ENCODE measurements at places on chromosomes 13 and 19. TPM values are rescaled to one million over a fixed set of nuclear protein-coding genes. Genes with fewer than 3 reads are reported as not detected.
A peak's percentile ranks its signal among the peaks of the same experiment; 100 is the strongest.

Gene CCDC8
- total RNA-seq, result not detected

Gene NLRP11
- total RNA-seq, result not detected

Gene CGB8
- not detected for total RNA-seq

GRCh38 chr19:13841086-13841961, 35.6 kb upstream of the NANOS3 start:
- DNase-seq, result peak; percentile 59
- H3K4me3 ChIP-seq, result peak overlapping the region; percentile 91

DNA sequence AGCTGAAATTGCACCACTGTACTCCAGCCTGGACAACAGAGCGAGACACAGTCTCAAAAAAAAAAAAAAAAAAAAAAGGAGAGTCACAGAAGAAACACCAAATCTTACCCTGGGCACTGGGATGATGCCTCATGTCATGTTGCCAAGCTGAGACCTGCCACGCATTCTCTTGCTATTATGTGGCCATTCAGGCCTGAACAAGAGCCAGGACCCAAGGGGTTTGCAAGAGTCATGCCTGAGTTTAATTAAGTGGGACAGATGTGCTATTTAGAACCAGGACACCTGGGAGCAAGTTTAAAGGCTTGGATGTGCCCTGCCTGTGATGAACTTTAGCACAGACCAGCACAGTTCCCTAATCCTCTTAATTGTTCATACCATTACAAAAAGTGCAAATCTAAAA, 9.8 kb downstream of the PNMA8A start:
- H3K27ac ChIP-seq, result no peak overlapping the region
- no peak overlapping the region for H3K4me3 ChIP-seq
- H3K4me1 ChIP-seq, result peaks cover 7% of the 10 kb centered on the region

- H3K4me3 ChIP-seq, result no peak overlapping the region
- DNase-seq, result no peak
- H3K27me3 ChIP-seq, result no peaks in the 10 kb centered on the region
- peaks cover 10% of the 10 kb centered on the region for H3K4me1 ChIP-seq
- H3K27ac ChIP-seq, result no peak overlapping the region
Observed at GRCh38 chr13:102812611-102813287, 13.8 kb downstream of the BIVM start.

- H3K27me3 ChIP-seq, result no peaks in the 10 kb centered on the region
- no peak overlapping the region for H3K4me3 ChIP-seq
- H3K27ac ChIP-seq, result no peak overlapping the region
Observed at GRCh38 chr19:41133260-41133659, 19.0 kb downstream of the CYP2F1 start.

DNA sequence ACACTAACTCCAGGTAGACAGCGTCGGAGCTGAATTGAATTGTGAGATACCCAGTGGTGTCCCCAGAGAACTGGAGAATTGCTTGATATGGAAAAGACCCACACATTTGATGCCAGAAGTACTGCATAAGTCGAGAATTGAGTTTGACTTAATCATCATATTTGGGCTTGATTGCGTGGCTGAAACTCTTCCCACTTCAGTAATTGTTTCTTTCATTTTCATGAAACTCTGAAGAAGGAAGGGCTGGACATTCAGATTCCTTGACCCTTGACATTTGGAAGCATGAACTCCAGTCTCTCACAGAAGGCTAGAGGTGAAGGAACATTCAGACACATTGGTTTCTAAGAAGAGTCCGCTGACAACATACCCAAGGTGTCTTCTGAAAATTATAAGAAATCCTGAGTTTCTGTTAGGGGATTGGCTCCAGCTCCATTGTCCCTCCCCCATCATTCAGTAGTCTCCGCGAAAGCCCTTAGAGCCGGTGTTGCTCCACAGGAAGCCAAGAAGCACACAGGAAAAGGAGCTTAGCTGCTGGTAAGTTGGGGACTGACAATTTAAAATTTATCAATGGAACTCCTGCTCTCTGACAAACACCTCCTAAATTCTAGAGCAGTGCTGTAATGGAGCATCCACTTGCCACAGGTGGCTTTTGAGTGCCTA, at the start of gene FPR2:
Gene FPR2, plus strand, starts transcription at position 484 of the 660 bp plus-strand sequence. CDS start 7,479 bp downstream, outside the sequence.
- H3K36me3 ChIP-seq, result no peaks in the 10 kb centered on the region
- H3K27me3 ChIP-seq, result peaks cover 17% of the 10 kb centered on the region
- H3K27ac ChIP-seq, result no peak within 1 kb of the TSS
- H3K4me3 ChIP-seq, result no peak within 1 kb of the TSS
- H3K4me1 ChIP-seq, result no peaks in the 10 kb centered on the region
- no peak for DNase-seq

DNA sequence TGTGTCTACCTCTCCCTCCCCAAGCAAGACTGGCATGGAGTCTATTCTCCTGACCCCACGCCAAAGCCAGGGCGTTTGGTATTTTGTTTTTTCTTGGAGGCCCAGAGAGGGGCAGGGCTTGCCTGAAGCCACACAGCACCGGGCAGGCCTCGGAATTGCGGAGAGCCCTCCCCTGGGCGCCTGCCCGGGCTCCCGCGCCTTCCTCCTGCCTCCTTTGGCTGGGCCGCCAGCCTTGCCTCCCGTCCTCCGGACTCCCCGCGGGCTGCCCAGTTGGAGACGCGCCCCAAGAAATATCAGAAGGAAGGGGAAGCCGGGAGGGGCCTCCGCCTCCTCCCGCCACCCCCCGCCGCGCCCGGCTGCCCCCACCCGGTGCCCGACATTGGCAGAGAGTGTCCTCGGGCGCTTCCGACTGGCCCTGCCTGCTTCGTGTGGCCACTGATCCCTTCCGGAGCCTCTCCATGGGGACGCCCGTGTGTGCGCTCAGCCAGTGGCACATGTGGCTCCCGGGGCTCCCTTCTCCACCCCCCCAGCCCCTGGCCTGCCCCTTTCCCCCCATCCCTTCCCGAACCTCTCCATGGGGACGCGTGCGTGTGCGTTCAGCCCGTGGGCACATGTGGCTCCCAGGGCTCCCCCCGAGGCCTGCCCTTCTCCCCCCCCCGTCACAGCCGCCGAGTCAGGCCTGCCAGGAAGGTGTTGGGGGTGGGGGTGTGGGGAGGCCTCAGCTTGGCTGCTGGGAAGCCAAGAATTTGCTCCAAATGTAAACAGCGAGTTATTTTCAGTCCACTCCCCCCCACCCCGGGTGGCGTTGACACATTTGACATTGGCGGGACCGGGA, 37.3 kb downstream of the NFIC start:
- no peaks in the 10 kb centered on the region for H3K4me1 ChIP-seq
- no peak for DNase-seq
- peaks cover 3% of the 10 kb centered on the region for H3K36me3 ChIP-seq
- no peak overlapping the region for H3K4me3 ChIP-seq

DNA sequence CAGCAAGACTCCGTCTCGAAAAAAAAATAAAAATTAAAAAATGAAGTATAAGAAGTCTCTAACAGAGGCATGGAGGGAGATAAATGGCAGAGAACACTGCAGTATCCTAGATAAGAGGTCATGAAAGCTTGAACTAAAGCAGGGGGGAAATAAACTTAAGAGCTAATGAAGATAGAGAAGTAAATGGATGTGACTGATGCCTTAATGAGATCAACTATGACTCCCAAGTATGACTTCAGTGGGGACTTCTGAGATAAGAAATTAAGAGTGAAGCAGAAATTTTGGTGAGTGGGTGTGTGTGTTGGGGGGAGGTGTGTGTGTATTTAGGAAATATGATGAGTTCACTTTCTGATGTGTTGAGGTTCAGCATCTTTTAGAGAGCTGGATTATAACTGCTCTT, 55.1 kb downstream of the DIAPH3 start:
- no peak overlapping the region for H3K27ac ChIP-seq
- peaks cover 24% of the 10 kb centered on the region for H3K36me3 ChIP-seq
- DNase-seq, result no peak
- H3K27me3 ChIP-seq, result no peaks in the 10 kb centered on the region
- H3K4me1 ChIP-seq, result no peaks in the 10 kb centered on the region

DNA sequence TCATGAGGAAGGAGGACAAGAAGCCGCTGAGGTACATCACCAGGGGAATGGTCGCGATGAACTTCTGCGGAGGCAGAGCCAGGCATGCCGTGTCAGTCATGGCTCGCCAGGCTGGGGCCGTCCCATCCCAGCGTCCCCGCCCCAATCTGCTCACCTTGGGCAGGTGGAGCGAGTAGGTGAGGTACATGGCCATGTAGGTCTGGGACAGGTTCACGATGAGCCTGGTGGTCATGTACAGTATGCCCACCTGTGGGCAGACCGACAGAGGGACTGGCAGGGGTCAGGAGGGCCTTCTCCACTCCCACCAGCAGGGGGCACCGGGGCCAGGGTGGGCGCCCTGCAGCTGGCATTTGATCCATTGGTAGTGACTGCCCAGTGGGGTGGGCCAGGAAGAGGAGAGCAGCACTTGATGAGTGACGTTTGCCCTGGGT, 8.3 kb downstream of the TEKTIP1 start:
- peaks cover 8% of the 10 kb centered on the region for H3K36me3 ChIP-seq
- H3K27ac ChIP-seq, result no peak overlapping the region
- peak; percentile 38 for DNase-seq
- H3K4me3 ChIP-seq, result no peak overlapping the region
- H3K4me1 ChIP-seq, result peaks cover 11% of the 10 kb centered on the region

DNA sequence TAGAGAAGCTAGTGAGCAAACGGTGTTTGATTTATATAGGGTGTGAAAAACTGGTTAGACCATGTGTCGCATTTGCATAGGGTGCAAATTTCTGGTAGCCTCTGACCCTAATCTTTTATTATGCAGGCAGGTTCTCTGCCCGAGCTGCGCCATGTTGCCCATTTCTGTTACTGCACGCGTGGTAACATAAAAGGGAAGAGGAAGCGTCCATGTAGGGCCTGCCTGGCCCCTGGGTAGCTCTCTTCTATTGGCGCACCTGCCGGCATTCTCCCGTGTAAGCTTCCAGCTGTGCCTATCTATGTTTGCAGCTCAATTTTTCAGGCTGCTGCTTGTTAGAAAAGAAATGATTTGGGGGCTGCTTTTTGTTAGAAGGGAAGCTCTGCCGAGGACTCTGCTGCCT, 14.0 kb upstream of the CD70 start:
- no peak overlapping the region for H3K27ac ChIP-seq
- peaks cover 26% of the 10 kb centered on the region for H3K4me1 ChIP-seq
- peaks cover 5% of the 10 kb centered on the region for H3K27me3 ChIP-seq
- no peak overlapping the region for H3K4me3 ChIP-seq
- no peaks in the 10 kb centered on the region for H3K36me3 ChIP-seq

DNA sequence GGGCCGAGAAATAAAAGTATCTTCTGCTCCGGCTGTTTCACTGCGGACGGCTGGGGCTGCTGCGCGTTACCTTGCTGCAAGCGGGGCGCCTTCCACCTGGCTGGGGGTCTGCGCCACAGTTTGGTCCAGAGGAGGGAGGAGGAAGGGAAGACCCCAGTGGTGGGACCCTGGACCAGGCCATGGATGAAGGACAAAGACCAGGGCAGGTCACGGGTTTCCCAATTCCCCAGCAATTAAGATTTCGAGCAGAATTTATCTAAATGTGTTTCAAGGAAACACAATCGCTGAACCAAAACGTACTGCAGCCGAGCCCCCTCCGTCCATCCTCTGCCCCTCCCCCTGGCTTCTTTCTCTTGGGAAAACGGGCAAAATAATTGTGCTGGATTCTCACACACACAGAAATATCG, 2.9 kb downstream of the SOX1 start:
- H3K36me3 ChIP-seq, result peaks cover 12% of the 10 kb centered on the region
- H3K4me1 ChIP-seq, result peaks cover 14% of the 10 kb centered on the region
- no peak for DNase-seq
- H3K27ac ChIP-seq, result no peak overlapping the region
- no peak overlapping the region for H3K4me3 ChIP-seq

- peaks cover 4% of the 10 kb centered on the region for H3K27me3 ChIP-seq
- H3K4me3 ChIP-seq, result no peak overlapping the region
- no peaks in the 10 kb centered on the region for H3K4me1 ChIP-seq
- no peak for DNase-seq
Observed at GRCh38 chr19:13718733-13719132, 45.6 kb upstream of the MRI1 start.

DNA sequence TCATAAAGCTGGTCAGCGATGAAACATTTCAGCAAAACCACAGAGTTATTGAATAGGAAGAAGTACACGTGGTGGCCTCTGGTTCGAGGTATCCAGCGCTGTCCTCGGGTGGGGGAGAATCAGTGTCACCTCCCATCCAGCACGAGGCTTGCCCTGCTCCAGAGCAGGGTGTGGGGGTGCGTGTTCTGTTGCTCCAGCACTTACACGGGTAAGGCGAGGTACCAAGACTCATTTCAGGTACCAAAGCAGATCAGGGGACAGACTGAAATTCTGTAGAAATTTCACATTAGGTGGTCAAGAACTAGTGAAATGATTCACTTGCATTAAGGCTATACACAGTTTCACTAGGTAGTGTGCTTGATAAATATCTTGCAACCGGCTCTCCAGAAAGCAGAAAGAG, 164.2 kb upstream of the SOX1 start:
- no peak for DNase-seq
- H3K27ac ChIP-seq, result no peak overlapping the region
- no peak overlapping the region for H3K4me3 ChIP-seq
- H3K4me1 ChIP-seq, result no peaks in the 10 kb centered on the region

DNA sequence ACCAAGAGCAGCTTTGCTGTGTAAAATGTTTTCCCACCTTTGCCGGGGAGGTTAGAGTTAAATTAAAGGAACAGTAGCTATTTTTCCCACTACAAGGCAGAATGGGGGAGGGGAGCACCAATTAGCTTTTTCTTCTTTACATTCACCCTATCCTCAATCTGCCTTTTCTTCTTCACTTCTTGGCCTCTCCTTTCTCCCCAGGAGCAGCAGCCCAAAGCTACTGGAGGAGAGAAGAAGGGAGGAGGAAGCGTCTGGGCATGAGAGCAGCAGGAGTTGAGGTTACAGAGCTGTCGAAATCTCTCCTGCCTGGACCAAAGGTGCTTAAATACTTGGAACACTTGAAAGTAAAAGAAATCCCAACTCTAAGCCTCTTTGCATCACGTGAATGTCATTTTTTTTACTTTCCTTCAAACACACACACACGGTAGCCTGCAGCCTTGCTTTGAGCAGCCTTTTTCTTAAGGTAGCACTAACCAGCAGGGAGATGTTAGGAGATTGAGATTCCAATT, 39.0 kb upstream of the WASF3 start:
- no peaks in the 10 kb centered on the region for H3K36me3 ChIP-seq
- no peak overlapping the region for H3K4me3 ChIP-seq
- peaks cover 3% of the 10 kb centered on the region for H3K27me3 ChIP-seq
- DNase-seq, result no peak
- no peak overlapping the region for H3K27ac ChIP-seq
- H3K4me1 ChIP-seq, result no peaks in the 10 kb centered on the region

GRCh38 chr19:17351815-17352435, 14.6 kb downstream of the GTPBP3 start:
- DNase-seq, result no peak
- no peak overlapping the region for H3K27ac ChIP-seq
- H3K27me3 ChIP-seq, result peaks cover 8% of the 10 kb centered on the region
- no peak overlapping the region for H3K4me3 ChIP-seq
- H3K4me1 ChIP-seq, result no peaks in the 10 kb centered on the region

GRCh38 chr13:75479102-75479740, 2.7 kb downstream of the TBC1D4 start:
- DNase-seq, result no peak
- no peak overlapping the region for H3K27ac ChIP-seq
- H3K4me1 ChIP-seq, result peaks cover 8% of the 10 kb centered on the region
- H3K4me3 ChIP-seq, result no peak overlapping the region

Data from activated CD4-positive, alpha-beta memory T cell treated with anti-CD3 and anti-CD28 coated beads for 36 hours (primary cell).